Fibroblast of the aortic adventitia (primary cell): ENCODE measurements at places on chromosomes 2 and 18. TPM values are rescaled to one million over a fixed set of nuclear protein-coding genes. Genes with fewer than 3 reads are reported as not detected.

The PLEK gene
- under 0.01 TPM in 1 of 2 replicates, not detected in the other for total RNA-seq

The ELOA2 gene
- total RNA-seq, result not detected in 2 replicates

The SAG gene
- not detected in 2 replicates for total RNA-seq

The HNMT gene
- total RNA-seq, result 32.2 and 47.8 TPM in 2 replicates

The TBR1 gene
- not detected in 2 replicates for total RNA-seq

The TSPYL6 gene
- total RNA-seq, result 0.25 TPM in 1 of 2 replicates, not detected in the other

The GDF7 gene
- under 0.01 TPM in 1 of 2 replicates, not detected in the other for total RNA-seq

The KIF1A gene
- total RNA-seq, result under 0.01 TPM in 1 of 2 replicates, not detected in the other

The PPP4R3B gene
- 57.1 and 74.9 TPM in 2 replicates for total RNA-seq

The COLEC12 gene
- total RNA-seq, result 63.9 and 109 TPM in 2 replicates

The USP34 gene
- 130 and 147 TPM in 2 replicates for total RNA-seq

The C2orf42 gene
- total RNA-seq, result 12.8 and 26.9 TPM in 2 replicates

The ANKRD30BL gene
- total RNA-seq, result 0.16 TPM in 1 of 2 replicates, not detected in the other

The CFAP53 gene
- 0.27 and 0.57 TPM in 2 replicates for total RNA-seq

The BOLL gene
- not detected in 2 replicates for total RNA-seq

The KCNJ13 gene
- not detected in 2 replicates for total RNA-seq

The LOXHD1 gene
- total RNA-seq, result not detected in 2 replicates

The C2orf74 gene
- total RNA-seq, result 8.0 and 19.0 TPM in 2 replicates

The DNAH6 gene
- under 0.01 and 0.49 TPM in 2 replicates for total RNA-seq

The FHOD3 gene
- 3.0 and 3.3 TPM in 2 replicates for total RNA-seq

The SLC38A11 gene
- 0.45 TPM in 1 of 2 replicates, not detected in the other for total RNA-seq

The ZBTB7C gene
- total RNA-seq, result 0.09 and 0.41 TPM in 2 replicates

The NTSR2 gene
- not detected in 2 replicates for total RNA-seq

The DSG1 gene
- not detected in 2 replicates for total RNA-seq

The CHRND gene
- not detected in 2 replicates for total RNA-seq

The NT5DC4 gene
- not detected in 2 replicates for total RNA-seq

The FABP1 gene
- total RNA-seq, result not detected in 2 replicates
